CD4-positive, alpha-beta T cell treated with Interleukin-4 for 1 hour (primary cell): ENCODE measurements at places on chromosomes 12 and 14.

GRCh38 chr14:58631732-58632131 lies 6.0 kb upstream of the DACT1 start:
- no peak for DNase-seq

GRCh38 chr12:71710276-71711125 lies 24.6 kb downstream of the TMEM19 start:
- no peak for DNase-seq

DNA sequence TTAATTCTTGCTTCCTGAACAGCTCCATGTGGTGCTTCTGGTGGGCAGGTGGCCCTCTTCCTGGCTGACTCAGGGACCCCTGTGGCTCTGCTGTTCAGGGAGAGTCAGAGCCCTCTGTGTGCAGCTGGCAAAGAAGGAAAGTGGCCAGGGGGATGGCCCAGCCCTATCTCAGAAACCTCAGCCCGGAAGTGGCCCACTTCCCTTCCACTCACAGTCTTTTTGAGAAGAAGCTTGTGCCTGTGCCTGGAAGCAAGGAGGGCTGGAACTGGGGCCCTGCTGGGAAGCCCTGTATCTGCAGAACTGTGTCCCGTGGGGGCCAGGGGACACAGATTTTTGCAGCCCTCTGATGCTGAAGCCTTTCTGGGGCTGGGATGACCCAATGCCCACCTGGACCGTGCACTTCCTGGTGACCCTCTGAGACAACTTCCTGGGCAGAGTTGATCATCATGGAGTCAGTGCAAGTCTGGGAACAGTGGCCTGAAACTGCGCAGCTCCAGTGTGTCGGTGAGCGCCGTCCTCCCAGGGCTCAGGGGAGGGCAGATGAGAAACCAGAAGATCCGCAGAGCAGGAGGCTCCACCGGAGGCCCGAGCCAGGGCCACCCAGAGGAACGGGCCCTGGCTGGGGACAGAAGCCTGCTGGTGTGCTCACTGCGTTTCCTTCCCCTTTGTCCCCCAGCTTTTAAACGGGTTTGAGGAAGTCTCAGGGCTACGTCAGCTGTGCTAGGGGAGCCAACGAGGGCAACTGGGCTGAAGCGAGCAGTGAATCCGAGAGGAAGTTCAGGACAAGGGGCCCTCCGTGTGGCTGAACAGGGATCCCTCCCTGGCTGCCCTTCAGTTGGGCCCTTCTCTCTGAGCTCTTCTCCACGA lies 217.4 kb upstream of the RTL1 start:
- peak; percentile 24 for DNase-seq

GRCh38 chr12:7716381-7716780 lies 5.1 kb downstream of the DPPA3 start:
- no peak for DNase-seq
